ENCODE measurements at places on chromosomes 1 and 21.

DNA sequence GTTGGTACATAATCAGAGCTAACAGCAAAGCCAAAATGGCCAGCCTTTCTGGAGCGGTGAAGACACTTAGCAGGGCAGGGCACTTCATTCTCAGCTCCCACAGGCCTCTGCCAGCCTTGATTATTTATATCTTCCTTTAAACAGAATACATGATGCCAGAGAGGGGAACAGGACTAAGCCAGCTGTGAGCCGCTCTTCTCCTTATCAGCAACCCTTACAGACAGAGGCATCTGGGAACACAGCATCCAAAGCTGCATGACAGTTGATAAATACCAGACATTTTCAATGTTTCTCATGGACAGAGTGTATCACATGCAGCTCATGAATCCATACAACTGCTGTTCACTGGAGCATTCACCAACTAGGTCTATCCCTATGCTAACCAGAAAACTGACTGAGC lies 29.1 kb downstream of the DNAJC11 start:
- no peak for DNase-seq

GRCh38 chr21:38478782-38479181 lies 19.5 kb downstream of the ERG start:
- no peak for DNase-seq

GRCh38 chr21:32770871-32771523 lies 558 bp downstream of the PAXBP1 start:
- no peak for DNase-seq

DNA sequence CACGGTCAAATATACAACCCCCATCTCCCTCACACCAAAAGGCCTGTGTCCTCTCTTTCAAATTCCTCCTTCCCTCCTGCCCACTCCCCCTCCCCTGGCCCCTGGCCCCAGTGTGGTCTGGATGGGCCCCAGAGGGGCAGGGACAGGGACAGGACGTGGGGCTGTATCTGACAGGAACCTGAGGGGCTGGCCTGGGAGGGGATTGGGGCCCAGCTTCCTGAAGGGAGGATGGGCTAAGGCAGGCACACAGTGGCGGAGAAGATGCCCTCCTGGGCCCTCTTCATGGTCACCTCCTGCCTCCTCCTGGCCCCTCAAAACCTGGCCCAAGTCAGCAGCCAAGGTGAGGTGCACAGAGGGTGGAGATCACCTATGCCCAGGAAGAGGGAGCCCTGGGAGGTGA lies at the start of gene MPL:
MPL (plus strand) TSS at position 231 of the 400 bp plus-strand sequence; CDS start at position 262, 31 bp downstream.
- no peak for DNase-seq

GRCh38 chr1:163055531-163055930 lies 13.6 kb upstream of the RGS4 start:
- no peak for DNase-seq

Data from stimulated activated CD4-positive, alpha-beta T cell treated with anti-CD3 and anti-CD28 coated beads, Interleukin-1b, Interleukin-23, amount 100 ng/mL, for 1 hour (primary cell).